ENCODE measurements at places on chromosomes 12 and 14.

DNA sequence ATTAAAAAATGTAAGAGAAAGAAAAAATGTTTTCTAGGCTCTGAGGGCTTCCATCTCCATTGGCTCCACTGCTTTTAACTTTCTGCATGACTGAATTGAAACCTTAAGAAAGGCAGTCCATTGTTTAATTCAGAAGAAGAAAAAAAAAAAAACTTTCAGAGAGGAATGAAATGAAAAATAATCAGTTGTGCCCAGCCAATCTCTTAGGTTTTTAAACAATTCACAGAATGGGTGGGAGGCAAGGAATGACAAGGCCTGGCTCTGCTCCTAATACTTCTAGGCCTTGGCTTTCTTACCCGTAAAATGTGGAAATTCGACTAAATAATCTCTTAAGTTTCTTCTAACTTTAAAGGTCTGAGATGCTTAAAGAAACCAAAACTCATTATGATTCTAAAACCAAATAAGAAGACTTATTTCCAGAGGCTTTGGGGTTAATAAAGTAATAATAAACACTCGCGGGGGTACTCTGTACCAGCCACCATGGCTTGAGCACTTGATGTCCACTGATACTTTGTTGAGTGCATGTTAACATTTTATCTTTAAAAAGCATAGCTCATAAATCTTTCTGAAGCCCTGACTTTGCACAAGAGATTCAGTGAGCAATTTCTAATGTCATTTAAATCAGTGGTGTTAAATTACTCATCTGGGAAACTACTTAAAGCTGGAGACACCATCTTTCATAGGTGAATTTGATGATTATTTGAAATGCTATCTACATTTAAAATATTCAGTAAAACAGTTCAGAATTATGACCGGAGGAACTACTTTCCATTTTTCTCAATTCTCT, 49.6 kb downstream of the STON2 start:
- no peak for DNase-seq

DNA sequence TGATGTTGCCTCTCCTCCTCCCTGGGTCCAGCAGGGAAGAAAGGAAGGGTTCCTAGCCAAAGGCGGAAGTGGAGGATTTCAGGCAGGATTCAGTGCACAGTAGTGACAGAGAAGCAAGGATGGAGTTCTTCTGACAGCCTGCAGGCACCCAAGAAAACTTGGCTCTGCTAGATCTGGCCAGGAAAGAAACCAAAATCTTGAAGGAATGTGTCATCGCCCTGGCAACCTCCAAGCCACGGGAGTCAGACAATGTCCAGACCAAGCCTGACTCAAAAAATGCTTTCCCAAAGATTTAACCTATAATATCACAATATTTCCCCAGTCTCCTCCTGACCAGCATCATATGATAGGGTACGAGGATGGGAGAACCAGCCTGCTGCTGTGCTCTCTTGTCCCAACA, 22.8 kb upstream of the DHRS4 start:
- no peak for DNase-seq

DNA sequence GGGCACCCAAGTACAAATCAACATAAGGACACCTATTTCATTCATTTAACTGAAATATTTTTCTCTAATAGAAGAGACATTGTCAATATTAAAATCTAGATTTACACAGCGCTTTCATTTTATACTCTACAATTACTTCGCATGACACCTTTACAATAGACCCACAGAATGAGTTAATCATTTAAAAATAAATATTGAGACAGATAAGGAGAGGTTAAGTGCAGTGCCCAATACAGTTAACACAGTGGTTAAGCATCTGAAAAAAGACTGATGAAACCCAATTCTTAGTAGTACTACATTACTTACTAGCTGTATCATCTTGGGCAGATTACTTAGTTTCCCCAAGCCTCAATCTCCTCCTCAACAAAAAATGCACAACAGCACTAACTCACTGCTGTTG, 116.2 kb downstream of the DENND5B start:
- DNase-seq: no peak

DNA sequence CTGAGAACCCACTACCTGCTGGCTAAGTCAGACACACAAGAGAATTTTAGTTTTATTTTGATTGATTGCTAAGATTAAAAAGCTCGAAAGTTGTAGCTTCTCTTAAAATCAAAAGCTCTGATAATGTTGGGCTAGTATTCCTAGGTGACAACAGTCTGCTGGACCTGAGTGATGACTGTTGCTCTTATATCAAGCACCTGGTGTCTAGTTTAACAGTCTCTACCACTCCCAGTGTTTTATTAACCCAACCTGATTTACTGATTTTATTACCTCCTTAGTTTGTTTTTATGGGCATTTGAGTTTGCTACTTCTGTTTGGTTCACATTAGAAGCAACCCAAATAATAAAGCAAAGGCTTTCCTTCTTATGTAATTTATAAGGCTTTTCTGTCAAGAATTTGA, 41.8 kb downstream of the ATP6V1D start:
- no peak for DNase-seq

- DNase-seq: no peak
Measured at GRCh38 chr14:56532546-56532945, 47.1 kb upstream of the TMEM260 start.

- DNase-seq: peak; percentile 88
Measured at GRCh38 chr12:6613015-6613775, 6.0 kb upstream of the CHD4 start.

- DNase-seq: no peak
Measured at GRCh38 chr14:98959410-98959809, 312.6 kb downstream of the BCL11B start.

DNA sequence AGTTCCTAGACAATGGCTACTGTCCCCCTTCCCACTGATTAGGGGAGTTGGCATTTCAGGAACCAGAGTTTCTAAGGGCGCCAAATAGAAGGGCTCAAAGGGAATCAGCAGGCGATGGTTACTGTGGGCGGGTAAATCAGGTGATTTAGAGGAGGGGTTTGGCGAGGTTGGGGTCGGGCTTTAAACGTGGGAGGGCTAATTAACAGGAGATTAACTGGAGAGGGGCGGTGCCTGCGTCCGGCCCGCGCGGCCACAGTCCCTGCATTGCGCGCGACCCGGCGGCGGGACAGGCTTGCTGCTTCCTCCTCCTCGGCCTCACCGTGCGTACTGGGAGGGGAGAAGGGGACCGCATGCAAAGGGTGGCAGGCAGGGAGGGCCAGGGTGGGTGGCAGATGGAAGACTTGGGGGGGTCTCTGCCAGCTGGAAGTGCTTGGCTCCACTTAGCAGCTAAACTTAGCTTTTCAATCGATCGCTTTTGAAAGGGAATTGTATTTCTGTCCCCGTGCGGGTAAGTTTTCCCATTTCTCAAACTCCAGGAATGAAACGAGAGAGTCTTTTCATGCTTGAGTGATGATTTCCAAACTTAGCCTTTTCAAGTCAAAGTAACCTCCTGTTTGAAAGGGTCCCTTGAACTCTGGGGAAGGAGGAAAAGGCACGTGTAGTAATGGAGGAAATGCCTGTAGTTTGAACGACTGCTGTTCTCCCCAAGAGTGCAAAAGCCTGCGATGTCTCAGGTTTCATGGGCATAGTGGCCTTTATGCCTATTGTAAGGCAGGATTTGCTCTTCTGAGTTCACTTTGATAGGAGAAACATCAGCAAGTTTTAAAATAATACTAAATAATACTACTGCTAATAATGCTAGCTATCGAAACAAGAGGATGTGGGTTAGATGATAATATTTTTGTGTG, at the start of gene MGST1:
Gene MGST1, plus strand, starts transcription at position 255 of the 908 bp plus-strand sequence. CDS start 6,608 bp downstream, outside the sequence.
- peak; percentile 96 for DNase-seq

- DNase-seq: no peak
Measured at GRCh38 chr14:71588576-71589215, 343.5 kb upstream of the RGS6 start.

- peak; percentile 90 for DNase-seq
Measured at GRCh38 chr14:56659964-56660551, 80.5 kb downstream of the TMEM260 start.

DNA sequence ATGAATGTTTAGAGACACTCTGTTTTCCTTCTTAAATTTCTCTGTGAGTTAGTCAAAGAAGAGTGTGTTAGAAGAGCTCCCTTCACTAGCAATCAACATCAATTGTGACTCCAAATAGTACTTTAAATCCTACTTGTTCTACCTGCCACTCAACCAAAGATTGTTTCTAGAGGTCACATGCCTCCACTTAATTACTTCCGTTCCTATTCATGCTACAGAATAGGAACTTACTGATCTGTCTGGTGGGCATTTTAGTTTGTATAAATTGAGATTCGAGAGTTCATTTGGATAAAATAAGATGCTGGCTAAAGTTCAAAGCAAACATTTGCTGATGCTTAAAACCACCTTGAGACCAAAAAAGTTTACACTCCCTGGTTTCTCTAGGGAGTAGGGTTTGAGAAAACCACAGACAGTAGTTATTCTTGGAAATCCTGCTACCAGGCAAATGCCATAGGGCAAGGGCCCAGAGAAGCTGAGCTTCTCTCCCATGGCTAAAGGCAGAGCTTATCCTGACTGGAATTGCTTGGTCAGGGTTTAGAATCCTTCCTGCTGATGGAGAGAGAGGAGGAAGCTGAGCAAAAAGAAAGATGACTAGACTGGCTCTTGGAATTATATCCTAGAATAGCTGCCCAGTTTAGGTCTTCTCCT, 389.6 kb upstream of the ATP2B1 start:
- no peak for DNase-seq

DNA sequence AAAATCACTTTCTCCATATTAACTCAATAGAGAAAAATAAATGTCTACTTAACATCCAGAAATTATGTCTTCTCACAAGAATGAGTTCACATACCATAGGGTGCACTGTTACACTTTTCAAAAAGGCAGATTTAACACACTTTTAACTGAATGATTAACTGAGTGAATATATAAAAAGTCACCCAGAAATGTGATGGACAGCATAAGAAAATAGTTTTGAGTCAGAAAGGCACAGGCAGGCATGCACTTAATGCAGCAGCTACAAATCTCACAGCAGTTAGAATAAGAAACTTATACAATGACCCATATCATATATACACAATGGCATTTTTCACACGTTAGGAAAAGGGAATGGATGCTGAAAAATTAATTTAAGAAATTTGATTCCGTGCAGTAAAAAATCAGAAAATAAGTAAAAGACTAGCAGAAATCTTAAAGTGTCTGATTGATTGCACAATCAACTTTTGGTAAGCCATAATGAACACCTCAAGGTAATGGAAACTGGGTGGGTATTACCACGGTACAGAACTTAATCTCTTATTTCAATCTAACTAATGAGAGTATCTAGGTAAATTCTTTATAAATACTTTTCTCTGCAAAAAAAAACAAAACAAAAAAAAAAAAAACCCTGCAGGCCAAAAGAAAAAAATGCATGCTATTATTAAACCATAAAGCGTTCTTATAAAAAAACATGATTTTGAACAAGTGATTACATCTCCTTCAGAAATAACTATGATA, 3.5 kb downstream of the MED13L start:
- DNase-seq: no peak

- DNase-seq: peak; percentile 80
Measured at GRCh38 chr12:122867691-122868461, 28.0 kb downstream of the VPS37B start.

- DNase-seq: no peak
Measured at GRCh38 chr14:41000350-41000749, 606.3 kb upstream of the LRFN5 start.

GRCh38 chr12:89970722-89971121, 262.1 kb upstream of the ATP2B1 start:
- DNase-seq: peak; percentile 76

GRCh38 chr12:32891956-32892355, 4.6 kb downstream of the PKP2 start:
- peak; percentile 95 for DNase-seq

- DNase-seq: peak; percentile 48
Measured at GRCh38 chr14:84750763-84751554, 779.0 kb upstream of the FLRT2 start.

DNA sequence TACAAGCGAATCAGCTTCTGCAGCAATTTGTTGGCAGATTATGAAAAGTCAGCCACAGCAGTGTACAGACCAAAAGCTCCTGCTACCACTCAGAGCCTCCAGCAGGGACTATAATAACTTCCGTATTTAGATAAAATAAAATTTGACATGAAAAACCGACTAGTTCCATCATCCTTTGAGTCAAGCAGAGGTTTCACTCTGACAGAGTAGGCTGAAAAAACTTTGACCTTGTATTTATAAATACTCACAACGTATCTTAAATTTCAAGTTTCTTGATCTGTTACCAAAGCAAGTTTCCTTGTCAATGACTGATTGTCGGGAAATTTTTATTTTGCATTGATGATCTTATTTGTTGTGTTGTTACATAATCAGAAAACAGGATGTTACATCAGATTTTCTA, 283.4 kb downstream of the DAD1 start:
- no peak for DNase-seq

DNA sequence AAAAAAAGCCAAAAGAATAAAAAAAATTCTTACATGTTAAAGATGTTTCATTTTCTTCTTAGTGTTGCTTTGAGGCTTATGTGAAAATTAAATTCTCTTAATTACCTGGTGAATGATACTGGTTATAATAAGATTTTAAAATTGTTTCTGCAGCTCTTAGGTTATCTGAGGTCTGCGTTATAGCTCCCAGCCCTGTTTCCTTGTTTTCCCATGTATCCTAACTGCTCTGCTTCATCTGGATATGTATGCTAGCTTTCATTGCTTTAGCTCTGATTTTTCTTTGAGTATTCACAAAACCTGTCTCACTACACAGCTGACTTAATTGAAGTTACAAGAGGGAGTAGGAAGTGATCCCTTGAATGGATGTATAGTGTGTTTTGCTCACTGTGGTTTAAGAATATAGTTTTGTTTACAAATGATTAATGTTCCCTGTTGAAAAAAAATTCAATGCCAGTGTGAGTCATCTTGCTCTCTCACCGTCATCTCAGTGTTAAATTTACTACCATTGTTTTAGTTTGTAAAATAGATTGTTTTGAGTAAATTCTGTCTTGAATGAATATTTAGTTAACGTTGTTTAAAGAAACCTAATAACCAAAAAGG, 26.8 kb downstream of the CPSF6 start:
- no peak for DNase-seq

GRCh38 chr12:49253033-49253623, 11.8 kb upstream of the TUBA1C start:
- no peak for DNase-seq

DNA sequence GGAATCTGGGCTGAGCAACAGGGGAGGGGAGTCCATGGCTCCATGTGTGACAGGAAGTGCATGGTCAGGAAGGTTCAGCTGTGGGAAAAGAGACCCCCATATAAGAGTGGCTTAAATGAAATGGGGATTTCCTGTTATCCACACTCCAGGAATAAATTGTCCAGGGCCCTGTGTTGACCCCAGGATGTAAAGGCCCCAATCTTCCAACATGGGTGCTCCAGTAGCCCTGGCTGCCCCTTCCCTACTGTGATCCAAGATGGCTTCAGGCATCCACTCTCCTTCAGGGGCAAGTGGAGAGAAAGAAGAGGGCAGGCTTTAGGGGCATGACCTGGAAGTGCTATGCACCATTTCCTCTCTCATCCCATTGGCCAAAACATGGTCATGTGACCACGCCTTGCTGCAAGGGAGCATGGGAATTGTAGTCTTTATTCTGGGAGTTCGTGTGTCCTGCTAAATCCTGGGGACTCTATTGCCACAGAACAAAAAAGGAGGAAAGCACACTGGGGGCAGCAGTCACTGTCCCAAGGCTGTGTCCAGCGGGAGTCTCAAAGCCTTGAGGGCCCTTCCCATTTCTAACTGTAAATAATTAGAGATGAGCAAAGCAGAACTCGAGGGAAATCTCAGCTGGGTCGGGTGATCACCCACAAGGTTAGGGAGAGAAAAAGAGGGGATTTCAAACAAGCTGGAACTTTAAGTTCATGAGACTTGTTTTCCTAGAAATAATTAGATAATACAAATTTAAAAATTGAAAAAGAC, 289.2 kb downstream of the ADGRD1 start:
- DNase-seq: peak; percentile 88

- DNase-seq: no peak
Measured at GRCh38 chr12:2413999-2414792, 361.4 kb downstream of the CACNA1C start.
